HTR-8/SVneo (cell line): ENCODE measurements at places on chromosomes 6 and 20.
A peak's percentile ranks its signal among the peaks of the same experiment; 100 is the strongest.

- no peak for DNase-seq
Observed at GRCh38 chr20:37977338-37977737, 55.9 kb downstream of the TTI1 start.

GRCh38 chr20:22449188-22449973 lies 135.0 kb downstream of the FOXA2 start:
- no peak for DNase-seq

- DNase-seq, result no peak
Observed at GRCh38 chr20:20410678-20411077, 42.8 kb downstream of the INSM1 start.

DNA sequence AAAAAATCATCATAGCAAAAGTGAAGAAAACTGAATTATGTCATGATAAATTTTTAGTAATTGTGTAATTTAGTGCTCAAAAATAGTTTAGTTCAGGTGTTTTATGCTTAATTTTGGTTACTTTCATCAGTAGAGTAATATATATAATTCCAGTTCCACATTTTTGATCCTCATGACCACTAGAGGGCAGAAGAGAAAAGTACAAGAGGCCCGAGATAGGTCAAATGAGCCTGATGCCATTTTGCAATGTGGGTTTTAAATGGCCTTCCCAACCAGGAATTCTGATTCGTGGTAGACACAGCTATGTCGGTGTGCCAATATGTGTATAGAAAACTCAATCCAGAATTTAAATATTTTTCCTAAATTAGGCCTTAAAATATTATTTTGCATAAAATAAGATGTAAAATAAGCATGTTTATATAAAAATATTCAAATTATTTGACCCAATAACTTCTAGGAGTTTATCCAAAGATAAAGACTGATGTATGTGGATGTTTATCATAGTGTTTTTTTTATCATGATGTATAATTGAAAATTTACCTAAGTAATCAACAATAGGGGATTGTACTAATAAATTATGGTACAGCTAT lies 159.7 kb upstream of the RPS6KA2 start:
- DNase-seq, result peak; percentile 33

- no peak for DNase-seq
Observed at GRCh38 chr20:48574383-48574782, 253.4 kb downstream of the PREX1 start.

DNA sequence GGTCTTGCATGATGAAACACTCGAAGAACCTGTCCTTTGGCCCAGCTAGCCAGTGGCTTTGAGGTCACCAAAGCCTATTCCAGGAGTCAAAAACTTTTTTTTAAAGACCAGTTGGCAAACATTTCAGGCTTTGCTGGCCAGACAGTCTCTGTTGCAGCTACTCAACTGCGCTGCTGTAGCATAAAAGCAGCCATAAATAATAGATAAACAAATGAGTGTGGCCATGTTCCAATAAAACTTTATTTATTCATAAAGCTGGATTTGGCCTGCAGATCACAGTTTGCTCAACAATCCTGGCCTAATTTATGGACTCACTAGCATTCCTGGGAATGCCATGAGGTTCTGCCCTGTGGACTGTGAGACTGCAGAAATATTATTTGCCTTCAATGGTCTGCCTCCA lies 68.8 kb upstream of the LTV1 start:
- no peak for DNase-seq

- peak; percentile 4 for DNase-seq
Observed at GRCh38 chr6:144718431-144718830, 433.3 kb downstream of the UTRN start.

- DNase-seq, result no peak
Observed at GRCh38 chr6:134848076-134848475, 101.8 kb downstream of the ALDH8A1 start.

DNA sequence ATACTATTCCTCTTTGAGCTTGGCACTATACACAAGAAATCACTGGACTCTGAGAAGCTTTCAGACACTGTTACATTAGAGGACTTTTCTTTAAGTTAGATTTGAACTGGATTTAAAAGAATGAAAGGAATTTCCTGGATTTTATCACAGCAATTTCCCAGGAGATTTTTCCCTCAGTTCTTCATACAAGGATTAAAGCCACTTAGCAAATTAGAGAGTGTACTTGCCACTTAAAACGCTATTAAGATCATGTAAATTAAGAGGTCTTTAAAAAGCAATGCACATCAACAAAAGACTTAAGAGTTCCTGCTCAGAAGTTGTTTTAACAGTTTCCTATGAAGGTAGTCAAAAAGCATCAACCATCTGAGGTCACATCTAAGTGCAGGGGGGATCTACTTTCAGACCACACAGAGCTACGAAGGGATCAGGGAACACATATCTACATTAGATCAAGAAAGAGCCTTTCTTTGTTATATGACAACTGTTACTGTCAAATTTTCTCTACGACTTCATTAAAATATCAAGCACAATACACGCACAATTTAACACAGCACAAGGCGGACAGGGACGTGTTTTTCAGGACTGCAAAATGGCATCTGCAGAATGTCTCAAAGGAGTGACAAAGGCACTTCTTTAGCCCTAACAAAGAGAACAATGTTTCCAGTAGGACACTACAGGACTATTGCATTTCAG lies 65.8 kb downstream of the EPB41L2 start:
- DNase-seq, result peak; percentile 31

- DNase-seq, result no peak
Observed at GRCh38 chr6:49097116-49097515, 365.9 kb downstream of the MMUT start.
